Astrocyte of the spinal cord (primary cell): ENCODE measurements at places on chromosomes 2 and 18.

DNA sequence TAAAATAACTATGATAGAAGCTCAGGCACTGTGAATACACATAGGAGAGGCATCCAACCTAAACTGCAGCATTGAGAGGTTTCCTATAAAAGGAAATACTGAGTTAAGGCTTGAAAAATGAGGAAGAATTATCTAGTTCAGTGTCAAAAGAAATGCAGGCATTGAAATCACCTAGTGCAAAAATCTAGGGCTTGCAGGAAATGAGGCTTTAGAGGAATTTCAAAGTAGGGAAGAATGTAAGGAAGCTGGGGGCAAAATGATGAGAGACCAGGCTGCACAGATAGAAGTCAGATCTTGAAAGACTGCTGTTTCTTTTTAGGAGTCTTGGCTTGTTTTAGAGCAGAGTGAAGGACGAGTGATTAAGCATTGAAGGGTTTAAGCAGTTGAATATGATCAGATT lies 28.1 kb upstream of the SCYGR2 start:
- no peak for DNase-seq

DNA sequence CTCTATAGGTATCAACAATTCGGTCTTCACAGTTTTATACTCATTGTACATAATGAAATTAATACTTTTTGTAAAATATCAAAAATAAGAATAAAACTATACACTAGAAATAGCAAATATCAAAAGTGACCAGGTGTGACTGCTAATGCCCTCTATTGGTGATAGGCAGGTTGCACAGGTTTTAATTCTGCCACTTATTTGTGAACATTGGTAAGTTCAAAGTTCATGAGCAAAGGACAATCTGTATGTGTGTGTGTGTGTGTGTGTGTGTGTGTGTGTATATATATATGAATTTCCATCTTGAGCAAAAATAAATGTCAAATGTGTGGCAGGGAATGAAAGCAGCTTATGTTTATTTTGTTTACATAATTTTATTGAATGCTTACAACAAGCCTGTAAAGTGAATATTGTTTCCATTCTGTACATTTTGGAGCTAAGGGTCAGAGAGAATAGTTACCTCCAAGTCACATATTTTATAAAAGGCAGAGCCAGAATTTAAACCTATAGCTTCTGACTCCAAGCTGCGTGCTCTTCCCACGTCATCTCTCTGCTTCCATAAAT lies 537.4 kb downstream of the CPS1 start:
- DNase-seq: no peak

DNA sequence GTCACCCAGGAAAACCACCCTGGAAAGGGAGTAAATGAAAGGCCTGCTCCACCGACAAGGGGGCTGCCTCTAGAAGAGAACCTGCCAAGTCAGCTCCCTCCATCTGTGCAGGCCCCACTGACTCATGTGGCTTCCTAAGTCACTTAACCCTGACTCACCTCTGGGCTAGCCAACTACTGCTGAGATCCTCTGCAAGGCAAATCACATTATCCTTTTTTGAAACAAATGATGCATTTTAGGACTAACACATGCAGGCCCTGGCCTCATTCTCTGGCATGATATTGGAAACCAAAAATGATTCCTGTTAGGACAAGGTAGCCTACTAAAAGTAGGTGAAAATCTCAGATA lies 474.6 kb downstream of the EPHA4 start:
- DNase-seq: peak; percentile 88

GRCh38 chr2:147456779-147457178 lies 388.1 kb upstream of the ACVR2A start:
- no peak for DNase-seq

DNA sequence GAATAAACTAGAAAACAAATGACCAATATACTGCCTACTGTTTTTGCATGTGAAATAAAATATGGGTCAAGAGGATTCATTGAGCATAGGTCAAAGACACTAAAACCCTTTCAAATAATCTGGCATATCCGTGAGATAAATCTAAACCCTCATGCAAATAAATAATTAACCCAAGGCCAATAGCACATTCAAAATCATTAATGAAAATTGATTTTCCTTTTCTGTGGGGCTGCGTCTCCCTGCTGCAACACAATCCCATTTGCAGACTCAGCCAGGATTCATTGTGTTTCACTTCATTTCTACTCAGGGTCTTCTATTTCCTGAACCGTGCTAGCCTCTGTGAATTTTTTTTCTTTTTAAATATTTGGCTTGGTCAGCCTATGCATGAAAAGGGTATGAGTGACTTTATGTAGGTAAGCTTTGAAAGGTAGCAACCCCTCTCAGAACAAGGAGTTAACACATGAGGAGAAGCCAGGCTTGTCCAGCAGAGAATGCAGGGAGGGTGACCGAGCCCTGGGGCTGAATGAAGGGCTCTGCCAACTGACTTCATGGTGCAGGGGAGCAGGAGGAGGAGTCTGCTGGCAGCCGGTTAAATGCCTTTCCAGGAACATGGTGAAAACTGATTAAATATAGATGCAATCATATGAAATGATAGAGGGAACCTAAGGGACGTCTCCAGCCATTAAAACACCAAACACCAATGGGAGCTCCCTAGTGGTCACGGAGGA lies 10.3 kb upstream of the CTAGE1 start:
- DNase-seq: no peak

- DNase-seq: no peak
Observed at GRCh38 chr18:76405681-76406356, 89.2 kb downstream of the ZNF516 start.

DNA sequence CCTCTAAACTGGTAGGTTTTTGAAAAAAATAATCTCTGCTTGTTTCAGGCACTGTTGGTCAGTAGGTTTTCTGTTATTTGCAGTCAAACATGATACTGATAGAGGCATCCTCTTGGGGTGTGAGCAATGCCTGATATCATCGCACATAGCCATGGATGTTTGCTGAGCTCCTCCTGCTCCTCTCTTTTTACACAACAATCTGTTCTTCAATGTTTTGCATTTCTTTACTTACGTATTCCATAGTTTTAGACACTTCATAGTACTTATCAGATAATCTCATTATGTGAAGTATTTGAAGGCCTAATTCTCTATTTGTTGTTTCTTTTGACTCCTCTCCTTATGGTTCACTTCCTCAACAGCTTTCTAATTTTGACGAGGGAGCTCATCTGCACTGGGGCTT lies 23.0 kb upstream of the HS6ST1 start:
- no peak for DNase-seq

- DNase-seq: peak; percentile 44
Observed at GRCh38 chr2:105521176-105521575, 122.3 kb upstream of the FHL2 start.

DNA sequence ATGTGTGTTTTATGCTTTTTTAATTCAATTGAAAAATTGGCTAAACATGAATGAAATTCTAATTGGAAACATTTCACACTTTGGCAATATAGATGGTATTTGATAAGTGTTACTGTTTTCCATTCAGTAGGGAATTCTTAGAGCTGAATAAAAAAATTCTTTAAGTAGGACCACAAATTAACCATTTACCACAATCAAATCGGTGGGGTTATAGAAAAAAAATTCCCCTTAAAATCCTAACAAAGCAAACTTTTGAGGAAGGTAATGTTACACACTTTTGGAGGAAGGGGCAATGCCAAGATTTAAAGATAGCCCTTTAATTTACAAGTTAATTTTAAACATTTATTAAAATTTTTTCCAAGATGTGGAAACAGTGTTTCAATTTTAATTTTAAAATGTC lies 279.0 kb upstream of the FIGN start:
- no peak for DNase-seq
